ENCODE measurements at places on chromosomes 1 and 21. TPM values are rescaled to one million over a fixed set of nuclear protein-coding genes. Genes with fewer than 3 reads are reported as not detected.

CR1L gene
- not detected for total RNA-seq

F3 gene
- total RNA-seq: 70.5 TPM

MMP23B gene
- 201 TPM for total RNA-seq

IL24 gene
- not detected for total RNA-seq

CYP4A22 gene
- not detected for total RNA-seq

FBXO2 gene
- 12.9 TPM for total RNA-seq

CASZ1 gene
- 27.9 TPM for total RNA-seq

SYCP1 gene
- total RNA-seq: not detected

ERICH3 gene
- total RNA-seq: not detected

SFN gene
- 3.8 TPM for total RNA-seq

TMEM125 gene
- not detected for total RNA-seq

TBX15 gene
- total RNA-seq: 1.5 TPM

TAF13 gene
- 66.2 TPM for total RNA-seq

BTBD19 gene
- total RNA-seq: 53.6 TPM

FCER1G gene
- total RNA-seq: 101 TPM

SLC45A3 gene
- total RNA-seq: 5.3 TPM

OVAAL gene
- not detected for total RNA-seq

AK4 gene
- total RNA-seq: 35.8 TPM

PCAT6 gene
- not detected for total RNA-seq

TTC3 gene
- 115 TPM for total RNA-seq

WNT3A gene
- not detected for total RNA-seq

ARTN gene
- total RNA-seq: 6.1 TPM

SLC5A9 gene
- not detected for total RNA-seq

GOLT1A gene
- total RNA-seq: not detected

LAMTOR5 gene
- 76.6 TPM for total RNA-seq

WNT9A gene
- 7.9 TPM for total RNA-seq

FAM151A gene
- total RNA-seq: not detected

CAMK1G gene
- not detected for total RNA-seq

ITLN2 gene
- 3.0 TPM for total RNA-seq

SELENON gene
- total RNA-seq: 44.1 TPM

TNFRSF4 gene
- not detected for total RNA-seq

All from thoracic aorta (tissue), 2 donors.